ENCODE measurements at places on chromosomes 11 and 22. TPM values are rescaled to one million over a fixed set of nuclear protein-coding genes. Genes with fewer than 3 reads are reported as not detected.

Gene CHRM1
- total RNA-seq: not detected

Gene MPPED1
- not detected for total RNA-seq

Gene OR51B4
- not detected for total RNA-seq

Gene MS4A15
- total RNA-seq: not detected

GRCh38 chr11:94678236-94678635 lies 89.9 kb upstream of the AMOTL1 start:
- no peak overlapping the region for H3K27ac ChIP-seq
- H3K4me1 ChIP-seq: no peaks in the 10 kb centered on the region
- DNase-seq: no peak
- no peak overlapping the region for H3K4me3 ChIP-seq
- no peaks in the 10 kb centered on the region for H3K36me3 ChIP-seq

DNA sequence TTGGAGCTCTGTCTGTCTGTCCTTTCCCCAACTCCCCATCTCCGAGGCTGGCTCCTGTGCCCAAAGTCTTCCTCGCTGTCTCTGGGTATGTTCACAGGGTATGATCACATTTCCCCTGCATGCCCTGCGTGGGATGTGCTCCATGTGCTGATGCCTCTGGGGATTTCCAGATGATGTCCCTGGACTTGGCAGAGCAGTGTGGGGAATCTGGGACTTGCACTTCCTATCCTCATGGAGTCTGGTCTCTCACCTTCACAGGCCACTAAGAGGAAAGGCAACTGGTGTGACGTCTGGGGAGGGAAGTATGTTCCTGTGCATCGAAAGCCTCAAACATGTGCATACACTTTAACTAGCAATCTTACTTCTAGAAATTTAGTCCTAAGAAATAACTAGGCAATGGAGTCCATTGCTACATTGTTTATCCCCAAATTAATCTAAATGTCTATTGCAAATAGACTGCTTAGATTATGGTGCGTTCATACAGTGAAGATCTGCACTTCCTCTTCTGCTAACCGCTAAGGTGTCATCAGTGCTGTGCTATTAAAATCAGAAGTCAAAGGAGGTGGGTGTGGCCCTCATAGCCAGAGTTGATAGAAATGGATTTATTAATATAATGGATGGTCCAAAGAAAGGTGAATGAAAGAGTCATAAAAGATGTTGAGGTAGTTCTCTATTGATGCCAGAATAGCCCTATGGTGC lies 20.8 kb downstream of the TIMP3 start:
- no peaks in the 10 kb centered on the region for H3K36me3 ChIP-seq
- H3K4me1 ChIP-seq: no peaks in the 10 kb centered on the region
- H3K4me3 ChIP-seq: no peak overlapping the region
- DNase-seq: no peak

GRCh38 chr11:2741006-2741376 lies 41.2 kb upstream of the KCNQ1OT1 start:
- no peak overlapping the region for H3K27ac ChIP-seq
- no peak for DNase-seq
- H3K4me1 ChIP-seq: no peaks in the 10 kb centered on the region
- H3K36me3 ChIP-seq: no peaks in the 10 kb centered on the region

GRCh38 chr11:32279672-32280071 lies 155.7 kb downstream of the WT1 start:
- H3K4me3 ChIP-seq: no peak overlapping the region
- no peak for DNase-seq
- H3K4me1 ChIP-seq: peaks cover 7% of the 10 kb centered on the region
- H3K27ac ChIP-seq: no peak overlapping the region

DNA sequence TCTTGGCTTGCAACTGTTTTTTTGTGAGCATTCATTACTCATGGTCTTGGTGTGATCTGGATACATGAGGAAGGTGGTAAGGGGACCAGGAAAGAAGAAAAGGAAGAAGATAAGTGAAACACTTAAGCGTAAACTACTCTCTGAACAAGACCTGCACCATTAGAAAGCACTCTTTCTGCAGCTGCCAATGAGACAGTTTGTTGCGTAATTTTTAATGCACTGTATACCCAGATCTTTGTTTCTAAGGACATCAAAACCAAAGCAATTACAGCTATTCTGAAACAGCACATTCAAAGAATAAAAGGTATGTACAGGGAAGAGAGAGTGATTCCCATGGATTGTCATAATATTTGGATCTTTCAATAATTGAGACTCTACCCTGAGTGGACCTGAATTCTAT lies 147.4 kb downstream of the BLID start:
- peaks cover 2% of the 10 kb centered on the region for H3K27me3 ChIP-seq
- H3K27ac ChIP-seq: no peak overlapping the region
- H3K4me3 ChIP-seq: no peak overlapping the region
- peaks cover 3% of the 10 kb centered on the region for H3K4me1 ChIP-seq

- H3K36me3 ChIP-seq: no peaks in the 10 kb centered on the region
- no peak overlapping the region for H3K4me3 ChIP-seq
- H3K27ac ChIP-seq: no peak overlapping the region
- H3K27me3 ChIP-seq: peaks cover 68% of the 10 kb centered on the region
Measured at GRCh38 chr11:35623621-35624168, 5.4 kb downstream of the FJX1 start.

- no peaks in the 10 kb centered on the region for H3K4me1 ChIP-seq
- no peaks in the 10 kb centered on the region for H3K27me3 ChIP-seq
- no peak for DNase-seq
- no peak overlapping the region for H3K4me3 ChIP-seq
- H3K27ac ChIP-seq: peak overlapping the region; percentile 33
Measured at GRCh38 chr11:83403691-83404389, 117.7 kb upstream of the CCDC90B start.

DNA sequence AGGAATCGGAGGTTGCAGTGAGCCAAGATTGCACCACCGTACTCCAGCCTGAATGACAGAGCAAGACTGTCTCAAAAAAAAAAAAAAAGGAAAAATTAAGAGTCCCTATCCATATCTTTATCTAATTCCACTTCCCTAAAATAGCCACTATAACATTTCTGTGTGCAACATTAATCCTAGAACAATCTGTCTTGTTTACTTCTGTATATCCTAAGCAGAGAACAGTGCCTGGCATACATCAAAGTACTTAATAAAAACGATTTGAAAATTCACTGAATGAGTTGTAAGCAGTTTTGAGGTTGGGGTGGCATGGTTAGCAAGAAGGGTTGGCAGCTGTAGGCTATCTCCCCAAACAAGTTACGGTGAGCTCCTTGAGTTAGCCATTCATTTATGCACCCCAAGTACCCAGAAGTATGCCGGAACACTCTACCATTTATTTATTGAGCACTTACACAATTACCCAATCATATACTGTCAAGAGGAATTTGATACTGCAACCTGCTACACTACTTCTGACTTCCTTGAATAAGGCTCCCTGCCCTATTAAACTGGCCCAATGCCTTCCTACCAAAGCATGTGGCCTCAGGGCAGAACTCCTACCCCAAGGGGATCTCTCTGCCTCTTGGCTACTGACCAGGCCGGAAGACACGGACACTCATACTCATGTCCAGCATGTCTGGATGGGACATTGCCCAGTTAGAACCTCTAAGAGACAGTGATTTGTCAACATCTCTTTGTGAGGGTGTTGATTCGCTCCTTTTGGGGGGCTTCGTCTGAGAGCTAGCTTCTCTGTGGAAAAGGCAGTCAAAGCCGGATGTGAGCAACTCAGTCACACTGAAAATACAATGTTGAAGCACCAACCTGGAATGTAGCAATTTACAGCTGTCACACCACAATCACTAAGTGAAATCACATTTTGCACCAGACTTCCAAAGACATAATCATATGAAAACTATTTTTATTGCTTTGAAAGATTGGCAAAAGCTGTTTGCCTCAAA lies 16.3 kb upstream of the TMEM41B start:
- peaks cover 3% of the 10 kb centered on the region for H3K4me1 ChIP-seq
- no peaks in the 10 kb centered on the region for H3K36me3 ChIP-seq
- no peaks in the 10 kb centered on the region for H3K27me3 ChIP-seq
- no peak overlapping the region for H3K27ac ChIP-seq
- no peak for DNase-seq

DNA sequence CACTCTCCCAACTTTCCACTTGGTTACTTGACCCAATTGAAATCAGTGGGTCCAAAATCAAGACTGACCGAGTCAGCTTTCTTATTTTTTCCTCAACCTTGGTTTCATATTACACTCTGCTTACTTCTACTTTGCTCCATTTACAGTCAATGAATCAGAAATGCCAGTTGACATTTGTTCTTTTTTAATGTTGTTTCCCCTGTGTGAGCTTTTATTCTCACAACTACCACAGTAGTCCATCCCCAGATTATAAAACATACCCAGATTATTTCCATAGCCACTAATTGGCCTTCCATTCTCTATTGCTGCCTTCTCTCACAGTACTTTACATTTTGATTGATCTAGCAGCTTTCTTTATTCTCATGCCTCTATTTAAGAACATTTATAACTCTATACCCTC lies 50.0 kb downstream of the DNAJC24 start:
- no peaks in the 10 kb centered on the region for H3K4me1 ChIP-seq
- no peaks in the 10 kb centered on the region for H3K27me3 ChIP-seq
- H3K4me3 ChIP-seq: no peak overlapping the region
- H3K36me3 ChIP-seq: no peaks in the 10 kb centered on the region
- DNase-seq: no peak

- no peaks in the 10 kb centered on the region for H3K27me3 ChIP-seq
- no peaks in the 10 kb centered on the region for H3K4me1 ChIP-seq
- H3K27ac ChIP-seq: no peak overlapping the region
- no peaks in the 10 kb centered on the region for H3K36me3 ChIP-seq
- DNase-seq: no peak
- no peak overlapping the region for H3K4me3 ChIP-seq
Measured at GRCh38 chr11:30605036-30605605, 19.0 kb upstream of the MPPED2 start.

DNA sequence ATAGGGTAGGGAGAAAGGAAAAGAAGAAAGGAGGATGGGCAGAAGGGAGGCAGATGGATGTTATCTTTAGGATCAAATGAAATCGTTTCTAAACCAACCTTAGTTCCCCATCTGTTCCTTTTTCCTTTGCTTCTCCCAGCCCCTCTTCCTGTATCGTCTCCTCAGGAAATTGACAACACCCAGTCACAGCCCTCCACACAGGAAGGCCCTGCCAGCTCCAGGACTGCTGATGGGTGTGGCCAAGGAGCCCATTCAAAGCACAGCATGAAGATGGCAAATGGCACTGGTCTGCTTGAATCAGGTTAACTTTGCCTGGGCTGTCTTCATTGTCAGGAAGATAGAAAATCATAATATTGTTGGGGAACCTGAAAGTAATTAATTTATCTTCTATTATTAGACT lies 164.8 kb downstream of the C11orf87 start:
- no peak overlapping the region for H3K4me3 ChIP-seq
- no peaks in the 10 kb centered on the region for H3K36me3 ChIP-seq
- no peaks in the 10 kb centered on the region for H3K4me1 ChIP-seq
- no peak for DNase-seq
- no peaks in the 10 kb centered on the region for H3K27me3 ChIP-seq
- H3K27ac ChIP-seq: no peak overlapping the region

DNA sequence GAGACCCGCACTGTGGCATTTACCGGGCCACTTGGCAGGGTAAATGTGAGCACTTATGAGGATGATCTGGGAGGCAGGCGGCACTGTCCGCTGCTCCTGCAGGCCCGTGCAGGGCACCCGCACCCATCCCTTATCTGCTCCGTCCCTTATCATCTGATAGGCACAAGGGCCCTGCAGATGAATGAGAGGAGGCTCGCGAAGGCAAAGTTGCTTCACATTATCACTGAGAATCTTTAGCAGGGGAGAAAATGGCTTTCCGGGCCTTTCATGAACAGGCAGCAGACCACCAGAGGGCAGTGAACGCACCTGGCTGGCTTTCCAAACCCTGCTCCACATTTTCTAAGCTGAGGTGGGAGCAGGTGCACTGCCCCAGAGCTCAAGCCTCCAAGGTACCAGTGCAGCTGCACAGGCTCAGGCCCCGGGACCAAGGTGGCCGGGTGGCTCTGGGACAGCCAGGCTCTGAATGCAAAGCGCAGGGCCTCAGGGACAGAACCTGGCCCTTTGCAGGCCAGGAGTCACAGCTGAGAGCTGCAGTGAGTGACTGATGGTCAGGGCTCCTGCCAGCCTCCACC lies 165.6 kb downstream of the SHANK2 start:
- H3K36me3 ChIP-seq: no peaks in the 10 kb centered on the region
- H3K4me1 ChIP-seq: no peaks in the 10 kb centered on the region
- no peak overlapping the region for H3K27ac ChIP-seq
- no peak overlapping the region for H3K4me3 ChIP-seq
- H3K27me3 ChIP-seq: peaks cover 3% of the 10 kb centered on the region

DNA sequence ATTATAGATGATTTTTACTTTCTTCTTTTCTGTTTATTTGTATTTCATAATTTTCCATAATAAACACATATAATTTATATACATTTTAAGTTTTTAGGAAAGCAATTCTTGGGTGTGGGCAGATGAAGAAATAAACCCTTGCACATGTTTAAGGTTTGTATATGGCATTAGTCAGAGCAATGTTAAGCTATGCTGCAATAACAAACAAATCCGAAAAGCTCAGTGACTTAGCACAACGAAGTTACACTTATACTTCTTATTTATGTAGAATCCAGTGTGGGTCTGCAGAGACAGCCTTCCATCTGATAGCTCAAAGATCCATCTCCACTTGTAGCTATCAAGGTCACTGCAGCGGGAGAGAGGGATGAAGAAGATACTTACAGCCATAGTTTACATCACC lies 68.5 kb upstream of the BARX2 start:
- no peak for DNase-seq
- H3K36me3 ChIP-seq: no peaks in the 10 kb centered on the region
- no peak overlapping the region for H3K27ac ChIP-seq
- H3K4me3 ChIP-seq: no peak overlapping the region
- no peaks in the 10 kb centered on the region for H3K4me1 ChIP-seq

GRCh38 chr11:106222626-106223025 lies 145.2 kb downstream of the AASDHPPT start:
- no peaks in the 10 kb centered on the region for H3K27me3 ChIP-seq
- no peaks in the 10 kb centered on the region for H3K4me1 ChIP-seq
- no peaks in the 10 kb centered on the region for H3K36me3 ChIP-seq
- DNase-seq: no peak
- no peak overlapping the region for H3K27ac ChIP-seq

DNA sequence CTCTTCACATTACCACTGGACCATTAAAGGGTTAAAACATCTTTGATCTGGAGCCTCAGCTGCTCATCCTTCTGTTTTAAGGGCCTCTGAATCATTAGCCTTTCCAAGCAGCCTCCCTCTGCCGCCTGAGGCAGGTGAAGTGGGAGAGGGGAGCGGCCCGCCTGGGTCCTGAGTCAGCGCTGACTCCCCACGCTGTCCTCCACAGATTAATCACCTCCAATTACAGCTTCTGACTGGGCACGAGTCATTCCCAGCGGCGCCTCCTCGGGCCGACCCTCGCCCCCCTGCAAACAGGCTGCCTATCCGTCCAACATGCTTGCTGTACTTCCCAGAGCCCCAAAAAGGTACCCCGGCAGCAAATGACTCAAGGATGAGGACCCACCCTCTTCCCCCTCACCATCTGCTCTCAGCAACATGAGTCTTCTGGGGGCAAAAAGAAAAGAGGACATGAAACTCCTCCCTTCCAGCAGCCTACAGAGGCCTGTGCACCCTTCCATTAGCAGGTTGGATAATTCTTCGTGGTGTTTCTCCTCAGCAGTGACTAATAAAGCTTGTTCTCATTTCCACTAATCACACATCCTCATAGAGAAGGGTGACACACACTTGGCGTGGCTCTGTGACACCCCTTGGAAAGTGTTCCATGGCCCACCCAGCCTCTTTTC lies 44.3 kb upstream of the JAM3 start:
- no peaks in the 10 kb centered on the region for H3K36me3 ChIP-seq
- H3K27ac ChIP-seq: no peak overlapping the region
- H3K4me3 ChIP-seq: no peak overlapping the region
- H3K27me3 ChIP-seq: peaks cover 10% of the 10 kb centered on the region
- DNase-seq: no peak

Data from activated CD4-positive, alpha-beta T cell treated with anti-CD3 and anti-CD28 coated beads, Interleukin-2, amount 10 ng/mL, durations not matched to agents 7 days and 5 days (primary cell).